ENCODE measurements at places on chromosomes 13 and 19. TPM values are rescaled to one million over a fixed set of nuclear protein-coding genes. Genes with fewer than 3 reads are reported as not detected.

The ZNF846 gene
- total RNA-seq: 15.3 TPM

The ZNF497 gene
- total RNA-seq: 2.7 TPM

The PRR19 gene
- total RNA-seq: 2.2 TPM

The CYP4F2 gene
- total RNA-seq: not detected

The RFPL4A gene
- total RNA-seq: not detected

The PCDH20 gene
- 0.70 TPM for total RNA-seq

The ANKRD10 gene
- 257 TPM for total RNA-seq

The SHISA7 gene
- not detected for total RNA-seq

The SIGLEC11 gene
- total RNA-seq: not detected

The TNFRSF19 gene
- 1.6 TPM for total RNA-seq
